ENCODE measurements at places on chromosomes 2 and 18.

- DNase-seq: no peak
Measured at GRCh38 chr18:13382366-13382953, 163.9 kb downstream of the LDLRAD4 start.

DNA sequence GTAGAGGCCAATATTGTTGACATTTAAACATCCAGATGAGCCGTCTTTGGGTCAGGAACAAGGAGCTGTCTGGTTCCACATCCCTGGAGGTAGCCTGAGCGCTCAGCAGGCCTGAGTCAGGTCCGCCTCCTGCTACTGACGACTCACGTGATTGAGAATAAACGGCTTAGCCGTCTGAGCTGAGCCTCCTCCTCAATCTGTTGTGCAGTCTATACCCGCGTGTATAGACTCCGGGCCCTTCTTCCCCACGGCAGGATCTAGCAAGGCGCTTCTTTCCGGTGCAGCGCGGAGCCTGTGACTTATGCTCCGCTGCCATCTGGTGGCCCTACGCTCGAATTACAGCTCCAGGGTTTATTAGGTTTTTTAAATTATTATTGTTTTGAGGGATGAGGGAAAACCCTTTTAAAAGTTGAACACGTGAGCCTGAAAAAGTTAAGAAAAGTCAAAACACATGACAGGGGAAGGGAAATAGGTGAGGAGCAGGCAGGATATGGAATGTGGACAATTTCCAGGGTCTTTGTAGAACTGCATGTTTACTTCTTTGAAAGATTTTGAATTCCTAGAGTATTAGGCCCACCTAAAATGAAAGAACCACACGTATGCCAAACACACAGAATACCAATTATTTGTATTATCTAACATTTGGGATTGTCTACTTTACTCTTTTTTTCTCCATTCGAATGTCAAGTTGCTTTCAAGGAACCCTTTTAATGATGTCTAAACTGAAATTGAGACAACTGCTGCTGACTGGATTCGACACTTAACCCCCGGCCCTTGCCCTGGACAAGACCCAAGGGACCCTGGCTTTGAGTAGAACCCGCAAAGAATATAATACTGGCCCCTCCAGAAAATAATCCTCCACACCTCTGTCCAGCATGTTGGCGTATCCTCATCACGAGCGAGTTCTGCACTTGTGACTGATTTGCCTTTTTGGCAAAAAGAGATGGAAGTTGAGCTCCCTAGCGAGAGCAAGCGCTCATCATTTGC lies 112.4 kb upstream of the ZNF236 start:
- no peak for DNase-seq

DNA sequence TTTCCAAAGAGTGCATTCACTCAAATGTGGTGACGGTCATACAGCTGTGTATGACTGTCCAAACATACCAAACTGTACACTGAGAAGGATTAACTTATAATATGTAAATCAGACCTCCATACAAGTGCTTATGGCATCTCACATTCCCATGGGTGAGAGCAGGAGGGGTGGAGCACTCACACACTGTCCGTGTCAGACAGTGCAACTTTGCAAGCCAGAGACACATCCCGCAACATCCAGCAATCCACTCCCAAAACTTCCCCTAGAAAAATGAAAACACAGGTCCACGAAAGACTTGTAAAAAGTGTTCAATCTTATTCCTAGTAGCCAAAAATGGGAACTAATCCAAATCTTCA lies 36.4 kb downstream of the FAM168B start:
- DNase-seq: no peak

- DNase-seq: no peak
Measured at GRCh38 chr18:61209801-61210200, 123.4 kb upstream of the CDH20 start.

- DNase-seq: no peak
Measured at GRCh38 chr2:188497726-188498125, 206.1 kb downstream of the GULP1 start.
